ENCODE measurements at places on chromosomes 1 and 21. TPM values are rescaled to one million over a fixed set of nuclear protein-coding genes. Genes with fewer than 3 reads are reported as not detected.

GPA33 gene
- total RNA-seq = 0.08 TPM

FCRL5 gene
- total RNA-seq = not detected

RAB25 gene
- not detected for total RNA-seq

SMCP gene
- not detected for total RNA-seq

CDCA8 gene
- total RNA-seq = 33.5 TPM

DPM3 gene
- total RNA-seq = 45.1 TPM

ZDHHC18 gene
- 94.4 TPM for total RNA-seq

ARHGAP29 gene
- total RNA-seq = not detected

VANGL2 gene
- total RNA-seq = not detected

CLDN17 gene
- total RNA-seq = not detected

TAS1R1 gene
- total RNA-seq = not detected

HSF2BP gene
- total RNA-seq = 1.2 TPM

DVL1 gene
- total RNA-seq = 72.2 TPM

ABCD3 gene
- 28.2 TPM for total RNA-seq

ZMPSTE24 gene
- 50.2 TPM for total RNA-seq

OR11L1 gene
- total RNA-seq = not detected

STPG1 gene
- total RNA-seq = 5.1 TPM

PRSS38 gene
- total RNA-seq = not detected

Data from activated T-helper 1 cell treated with anti-CD3 and anti-CD28 coated beads, Interleukin-12 subunit alpha, Interleukin-12 subunit beta, Interleukin-2, Interleukin-4 antibody, amounts not matched to agents 30 ng/mL and 10 ng/mL and 1 ng/mL, durations not matched to agents 14 hours and 24 hours and 36 hours (primary cell).